ENCODE measurements at places on chromosomes 16 and 17.

GRCh38 chr16:70678121-70678897 lies 7.5 kb downstream of the MTSS2 start:
- no peak for DNase-seq

GRCh38 chr16:68778551-68779231 lies 41.6 kb downstream of the CDH1 start:
- no peak for DNase-seq

GRCh38 chr17:75084039-75084660 lies 3.6 kb upstream of the SLC16A5 start:
- no peak for DNase-seq

DNA sequence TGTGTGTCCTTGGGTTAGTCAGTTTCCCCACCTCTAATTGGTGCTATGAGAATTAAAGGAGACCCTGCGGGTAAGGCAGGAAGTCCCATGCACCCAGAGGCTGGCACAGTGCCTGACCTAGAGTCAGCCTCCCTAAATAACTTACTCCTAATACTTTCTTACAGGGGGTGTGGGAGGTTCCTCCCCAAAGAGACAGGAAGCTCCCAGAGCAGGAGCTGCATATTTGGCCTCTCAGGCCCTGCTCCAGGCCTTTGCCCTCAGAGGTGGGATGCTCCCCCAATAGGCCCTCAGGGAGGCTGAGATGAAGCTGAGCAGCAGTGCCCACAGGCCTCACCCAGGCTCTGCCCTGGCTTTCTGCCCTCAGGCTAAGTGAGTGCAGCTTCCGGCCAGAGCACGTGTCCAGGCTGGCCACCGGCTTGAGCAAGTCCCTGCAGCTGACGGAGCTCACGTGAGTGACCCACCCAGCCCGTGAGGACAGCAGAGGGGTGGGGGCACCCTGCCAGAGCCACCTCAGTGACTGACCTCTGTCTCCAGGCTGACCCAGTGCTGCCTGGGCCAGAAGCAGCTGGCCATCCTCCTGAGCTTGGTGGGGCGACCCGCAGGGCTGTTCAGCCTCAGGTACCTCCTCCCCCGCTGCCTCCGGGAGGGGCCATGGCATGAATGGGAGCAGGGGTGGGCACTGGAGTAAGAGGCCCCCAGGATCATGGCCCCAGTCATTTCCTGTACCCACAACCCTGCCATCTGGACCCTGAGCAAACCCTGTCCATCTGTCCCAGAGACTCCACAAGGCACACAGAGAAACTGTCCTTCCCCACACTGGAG lies 31.1 kb upstream of the CPNE2 start:
- DNase-seq = no peak

GRCh38 chr17:42554250-42555121 lies 1.8 kb downstream of the HSD17B1 start:
- peak; percentile 93 for DNase-seq

DNA sequence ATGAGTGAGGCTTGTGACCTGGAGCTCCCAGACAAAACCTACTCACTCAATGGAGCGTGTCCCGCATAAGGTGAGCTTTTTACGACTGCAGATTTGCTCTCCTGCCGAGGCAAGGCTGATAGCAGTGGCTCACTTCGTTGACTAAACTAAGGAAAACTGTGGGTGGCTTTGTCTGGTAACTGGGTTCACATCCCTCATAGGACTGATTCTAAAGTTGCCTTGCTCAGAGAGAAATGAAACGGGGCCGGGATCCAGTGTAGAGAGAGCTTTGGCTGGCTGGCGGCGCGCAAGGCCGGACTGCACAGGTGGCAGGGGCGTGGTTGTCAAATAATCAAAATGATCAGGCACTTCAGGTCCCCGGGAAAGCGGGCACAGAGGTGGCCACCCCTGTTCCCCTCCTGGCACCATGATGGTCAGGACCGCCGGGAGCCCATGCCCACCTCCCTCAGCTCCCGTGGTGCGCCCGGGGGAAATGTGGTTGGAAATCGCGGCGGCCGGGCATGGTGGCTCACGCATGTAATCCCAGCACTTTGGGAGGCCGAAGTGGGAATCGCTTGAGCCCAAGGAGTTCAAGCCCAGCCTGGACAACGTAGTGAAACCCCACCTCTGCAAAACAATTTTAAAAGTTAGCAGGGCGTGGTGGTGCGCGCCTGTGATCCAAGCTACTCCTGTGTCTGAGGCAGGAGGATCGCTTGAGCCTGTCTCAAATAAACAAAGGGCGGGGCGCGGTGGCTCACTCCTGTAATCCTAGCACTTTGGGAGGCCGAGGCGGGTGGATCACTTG lies 26.6 kb upstream of the OR1F1 start:
- DNase-seq = no peak

DNA sequence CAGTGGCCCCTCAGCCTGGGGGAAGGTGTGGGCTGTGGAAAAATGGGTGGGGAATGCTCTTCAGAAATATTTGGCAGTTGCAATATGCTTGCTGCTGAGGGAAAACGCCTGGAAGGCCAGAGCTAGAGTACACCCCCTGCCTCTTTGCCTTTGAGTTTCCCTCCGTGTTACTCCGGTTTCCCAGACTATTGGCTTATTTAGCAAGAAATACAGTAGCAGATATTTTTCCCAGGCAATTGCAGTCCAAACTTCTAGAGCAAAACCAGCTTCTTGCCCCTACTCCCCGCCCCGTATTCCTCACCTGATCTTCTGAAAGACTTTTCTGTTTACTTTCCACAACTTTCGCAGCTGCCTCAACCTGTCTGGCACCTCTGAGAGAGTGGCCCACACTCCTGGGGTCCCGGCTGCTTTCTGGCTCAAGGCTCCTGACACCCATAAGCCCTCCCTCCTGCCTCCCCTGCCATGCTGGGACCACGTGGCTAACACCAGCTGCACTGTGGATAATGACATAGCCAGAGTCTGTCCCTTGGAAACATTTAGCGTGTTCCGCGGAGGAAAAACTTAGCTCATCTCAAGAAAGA lies 45.8 kb upstream of the HELZ start:
- no peak for DNase-seq

GRCh38 chr17:58174871-58175270 lies 8.1 kb downstream of the OR4D2 start:
- DNase-seq = no peak

DNA sequence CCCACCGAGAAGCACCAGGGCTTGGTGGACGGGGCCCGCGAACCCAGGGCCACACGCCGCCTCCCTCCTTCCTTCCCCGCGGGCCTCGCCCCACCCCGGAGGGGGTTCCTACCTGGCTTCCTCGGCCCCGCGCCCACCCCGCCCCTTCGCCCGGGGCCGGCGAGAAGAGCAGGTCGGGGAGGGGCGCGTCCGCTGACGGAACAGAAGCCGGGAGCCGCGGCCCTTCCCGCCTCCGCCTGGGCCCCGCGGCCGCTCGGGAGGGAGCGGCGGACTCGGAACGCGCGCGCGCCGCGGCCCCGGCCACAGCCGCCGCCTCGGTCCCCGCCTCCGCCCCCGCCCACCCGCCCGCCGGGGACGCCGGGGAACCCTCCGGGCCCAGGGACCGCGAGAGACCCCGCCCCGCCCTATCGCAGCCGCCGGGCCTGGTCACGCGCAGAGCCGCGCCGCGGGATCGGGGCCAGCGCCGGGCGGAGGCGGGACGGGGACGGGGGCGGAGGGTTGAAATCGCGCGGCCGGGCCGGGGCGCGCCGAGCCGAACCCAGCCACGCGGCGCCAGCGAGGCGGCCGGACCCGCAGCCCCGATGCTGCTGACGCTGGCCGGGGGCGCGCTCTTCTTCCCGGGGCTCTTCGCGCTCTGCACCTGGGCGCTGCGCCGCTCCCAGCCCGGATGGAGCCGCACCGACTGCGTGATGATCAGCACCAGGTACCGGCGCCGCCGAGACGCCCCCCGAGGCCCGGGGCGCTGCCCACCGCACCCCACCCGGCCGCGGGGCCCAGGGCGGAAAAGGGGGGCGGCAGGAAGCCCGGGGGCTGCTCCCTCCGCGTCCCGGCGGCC lies at the start of gene TLCD3A:
TLCD3A (plus strand) TSS at position 530 of the 835 bp plus-strand sequence; CDS start at position 582, 52 bp downstream.
- DNase-seq = peak; percentile 61

DNA sequence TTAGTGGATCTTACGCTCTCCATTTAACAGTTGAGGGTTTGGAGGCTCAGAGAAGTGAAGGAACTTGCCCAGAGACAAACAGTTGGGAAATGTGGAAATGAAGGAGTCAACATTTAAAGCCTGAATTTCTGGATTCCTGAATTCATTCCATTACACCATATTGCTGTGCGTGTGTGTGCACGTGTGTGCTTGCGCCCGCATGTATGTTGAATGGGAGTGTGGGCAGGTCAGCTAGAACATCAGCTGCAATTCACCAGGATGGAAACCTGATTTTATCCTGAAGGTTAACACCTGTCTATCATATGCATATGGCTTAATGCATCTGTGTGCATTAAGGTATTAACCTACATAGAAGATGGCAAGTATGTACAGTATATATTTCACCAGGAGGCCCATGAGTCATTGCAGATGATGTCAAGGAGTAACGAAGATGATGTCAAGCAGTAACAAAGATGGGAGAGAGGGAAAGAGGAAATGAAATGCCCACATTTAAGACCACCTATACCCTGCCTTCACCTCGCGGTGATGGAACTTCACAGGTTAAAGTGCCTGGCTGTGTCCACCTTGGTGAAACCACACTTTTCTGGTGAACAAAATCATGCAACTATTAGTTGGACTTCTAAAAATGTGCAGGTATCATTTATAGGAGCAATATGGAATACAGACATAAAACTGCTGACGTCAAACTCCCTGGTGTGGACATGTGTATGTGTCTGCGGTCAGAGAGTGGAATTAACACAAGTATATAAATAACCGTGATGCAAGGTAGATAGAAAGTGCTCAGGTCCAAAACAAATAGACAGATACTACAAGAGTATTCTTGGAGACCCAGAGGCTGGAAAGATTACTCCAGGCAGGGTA lies 832 bp upstream of the ADAP2 start:
- DNase-seq = no peak

- DNase-seq = no peak
Observed at GRCh38 chr17:70230850-70231640, 61.7 kb downstream of the KCNJ2 start.

GRCh38 chr16:56115817-56116576 lies 75.3 kb upstream of the GNAO1 start:
- no peak for DNase-seq

DNA sequence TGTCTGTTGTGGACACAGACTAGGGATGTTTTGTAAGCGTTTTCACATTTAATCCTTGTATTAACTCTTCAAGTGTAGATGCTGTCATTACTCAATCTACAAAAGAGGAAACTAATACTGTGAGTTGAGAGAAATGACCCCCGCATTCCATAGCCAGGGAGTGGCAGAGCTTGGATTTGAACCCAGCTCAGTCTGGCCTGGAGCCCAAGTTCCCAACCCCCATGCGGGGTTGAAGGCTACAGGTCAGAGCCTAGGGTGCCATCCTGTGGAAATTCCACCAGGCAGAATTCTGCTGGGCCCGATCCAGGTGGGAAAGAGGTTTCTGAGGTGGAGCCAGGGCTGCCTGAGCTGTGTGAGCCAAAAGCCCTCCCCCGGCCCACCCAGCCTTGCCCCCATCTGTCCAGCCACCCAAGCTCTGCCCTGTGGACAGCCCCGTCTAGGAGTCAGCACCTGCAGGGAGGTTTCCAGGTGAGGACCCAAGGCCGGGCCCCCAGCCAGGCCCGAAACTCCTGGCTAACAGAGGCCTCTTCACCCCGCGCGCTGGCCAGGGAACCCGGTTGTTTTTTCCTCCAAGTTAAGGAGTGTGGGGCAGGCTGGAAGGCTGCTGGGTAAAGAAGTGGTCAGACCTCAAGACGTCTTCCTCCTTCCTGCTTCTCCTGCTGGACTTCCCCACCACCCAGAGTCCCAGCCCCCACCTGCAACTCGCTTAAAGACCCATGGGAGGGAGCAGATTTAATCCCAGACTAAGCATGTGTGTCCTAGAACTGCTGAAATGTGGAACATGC lies 5.7 kb downstream of the MMP15 start:
- DNase-seq = no peak

GRCh38 chr17:35713069-35713728 lies 18.2 kb upstream of the RASL10B start:
- DNase-seq = no peak

- no peak for DNase-seq
Observed at GRCh38 chr16:50038756-50039529, 13.9 kb downstream of the CNEP1R1 start.

DNA sequence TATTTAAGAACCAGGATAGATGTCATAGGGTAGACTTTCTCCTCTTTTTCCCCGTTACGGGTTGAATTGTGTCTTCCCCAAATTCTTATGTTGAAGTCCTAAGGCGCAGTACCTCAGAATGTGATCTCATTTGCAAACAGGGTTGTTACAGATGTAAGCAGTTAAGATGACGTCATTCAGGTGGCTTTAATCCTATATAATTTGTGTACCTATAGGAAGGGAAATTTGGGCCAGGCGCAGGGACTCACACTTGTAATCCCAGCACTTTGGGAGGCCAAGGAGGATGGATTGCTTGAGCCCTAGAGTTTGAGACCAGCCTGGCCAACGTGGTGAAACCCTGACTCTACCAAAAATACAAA lies 99.5 kb upstream of the DHX40 start:
- no peak for DNase-seq

DNA sequence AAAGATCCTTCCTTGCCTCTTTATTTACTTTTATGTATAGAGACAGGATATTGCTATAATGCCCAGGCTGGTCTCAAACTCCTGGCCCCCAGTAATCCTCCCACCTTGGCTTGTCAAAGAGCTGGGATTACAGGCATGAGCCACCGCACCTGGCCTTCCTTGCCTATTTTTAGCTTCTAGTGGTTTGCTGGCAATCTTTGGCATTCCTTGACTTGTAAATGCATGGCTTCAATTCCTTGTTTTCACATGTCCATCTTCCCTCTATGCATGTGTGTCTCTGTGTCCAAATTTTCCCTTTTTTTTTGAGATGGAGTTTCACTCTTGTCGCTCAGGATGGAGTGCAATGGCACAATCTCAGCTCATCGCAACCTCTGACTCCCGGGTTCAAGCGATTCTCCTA lies 22.5 kb downstream of the HEXIM2 start:
- no peak for DNase-seq
